ENCODE measurements at places on chromosomes 1 and 21. TPM values are rescaled to one million over a fixed set of nuclear protein-coding genes. Genes with fewer than 3 reads are reported as not detected.

FCER1A gene
- polyA plus RNA-seq = 3.1 TPM

DNA sequence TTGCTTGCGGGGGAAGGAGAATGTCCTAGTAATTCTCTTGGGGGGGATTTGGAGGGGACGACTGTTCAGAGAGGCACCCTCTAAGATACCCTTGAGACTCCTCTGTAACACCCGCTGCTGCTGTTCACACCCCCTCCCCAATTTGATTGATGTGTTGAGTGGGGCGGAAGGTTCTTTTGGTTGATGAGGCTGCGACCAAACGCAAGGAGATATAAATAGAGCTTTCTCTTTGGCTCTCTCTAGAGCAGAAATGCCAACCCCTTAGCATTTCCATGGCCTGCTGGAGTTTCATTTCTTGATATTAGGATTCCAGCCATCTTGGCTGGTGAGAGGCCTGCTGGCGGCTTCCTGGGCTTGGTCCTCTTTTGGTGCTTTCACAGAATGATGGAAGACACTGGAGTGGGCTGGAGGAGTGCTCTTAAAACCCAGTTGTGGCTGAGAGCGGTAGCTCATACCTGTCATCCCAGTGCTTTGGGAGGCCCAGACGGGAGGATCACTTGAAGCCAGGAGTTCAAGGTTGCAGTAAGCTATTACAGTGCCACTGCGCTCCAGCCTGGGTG, 2.0 kb downstream of the PIK3CD start:
- DNase-seq = no peak

DNA sequence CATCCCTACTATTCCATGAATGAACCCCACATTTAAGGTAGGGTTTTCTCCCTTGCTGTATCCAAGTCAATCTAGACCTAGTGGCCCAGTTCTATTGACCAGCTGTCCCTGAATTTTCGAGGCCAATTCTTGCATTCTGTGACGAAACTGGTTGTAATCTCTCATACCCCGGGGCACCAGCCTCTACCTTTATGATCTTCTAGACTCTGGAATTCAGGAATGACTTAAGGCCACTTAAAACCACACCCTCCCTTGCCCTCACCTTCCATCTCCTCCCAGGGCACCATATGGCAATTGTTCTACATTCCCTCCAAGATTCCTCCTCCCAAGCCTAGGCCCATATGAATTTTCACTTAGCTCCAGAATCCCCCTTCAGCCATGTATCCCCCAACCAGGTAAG, 48.9 kb downstream of the RHOU start:
- no peak for DNase-seq

DNA sequence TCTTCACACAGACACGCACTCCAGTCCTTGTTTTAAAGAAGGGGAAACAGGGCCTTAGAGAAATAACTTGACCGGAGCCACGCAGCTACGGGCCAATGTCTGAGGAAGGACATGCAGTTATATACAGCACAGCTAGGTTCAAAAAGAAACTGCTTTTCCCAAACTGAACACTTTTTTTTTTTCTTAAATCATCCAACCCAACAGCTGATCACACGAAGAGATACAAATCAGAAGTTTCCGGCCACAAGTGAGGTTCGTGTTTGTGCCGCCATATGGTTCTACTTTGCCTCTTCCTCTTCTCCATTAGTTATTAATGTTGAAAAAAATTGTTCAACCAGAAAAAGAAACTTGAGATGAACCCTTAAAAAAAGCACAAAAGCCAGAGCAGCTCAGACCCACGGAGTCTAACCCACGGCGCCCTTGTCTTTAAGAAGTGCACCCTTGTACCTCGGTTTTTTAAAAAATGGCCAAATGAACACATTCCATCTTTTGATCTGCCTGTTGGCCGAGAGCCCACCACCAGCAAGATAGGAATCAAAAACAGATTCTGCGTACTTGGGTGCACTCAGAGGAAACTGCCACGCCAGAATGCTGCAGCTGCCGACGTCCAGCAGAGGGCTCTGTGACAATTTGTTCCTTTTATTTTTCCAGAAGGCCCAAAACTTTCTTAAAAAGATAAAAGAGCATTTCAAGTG, 78.9 kb downstream of the SLC66A1 start:
- DNase-seq = peak; percentile 82

FBLIM1 gene
- 36.4 TPM for polyA plus RNA-seq

GRCh38 chr1:217917281-217917887, 286.2 kb downstream of the SPATA17 start:
- no peak for DNase-seq

DNA sequence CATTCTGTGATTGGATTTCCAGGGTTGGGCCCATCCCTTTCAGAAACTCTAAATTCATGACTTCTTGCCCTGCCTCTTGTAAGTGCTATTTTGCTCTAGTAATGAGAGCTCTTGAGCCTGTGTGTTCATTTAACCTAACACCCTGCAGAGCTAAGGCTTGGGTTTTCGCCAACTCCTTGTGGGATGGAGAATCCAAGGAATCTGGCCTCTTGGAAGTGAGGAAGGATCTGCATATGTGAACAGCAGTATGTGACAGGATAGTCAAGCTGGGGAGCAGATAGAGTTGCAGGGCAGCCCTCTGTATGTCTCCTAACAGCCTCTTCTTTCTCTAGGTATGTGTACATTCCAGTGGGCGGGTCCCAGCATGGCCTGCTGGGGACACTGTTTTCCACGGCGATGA, 258.9 kb downstream of the HHAT start:
- DNase-seq = no peak
